ENCODE measurements at places on chromosomes 1 and 21.

- DNase-seq: no peak
These were observed 19.7 kb downstream of the GNAI3 start for GRCh38 chr1:109567877-109568672.

GRCh38 chr21:35401476-35401875 lies 352.4 kb upstream of the RUNX1 start:
- DNase-seq: no peak

- peak; percentile 63 for DNase-seq
These were observed 22.2 kb downstream of the RUNX1 start for GRCh38 chr21:35026617-35027562.

- no peak for DNase-seq
These were observed 80.7 kb downstream of the DHRS3 start for GRCh38 chr1:12537294-12537693.

DNA sequence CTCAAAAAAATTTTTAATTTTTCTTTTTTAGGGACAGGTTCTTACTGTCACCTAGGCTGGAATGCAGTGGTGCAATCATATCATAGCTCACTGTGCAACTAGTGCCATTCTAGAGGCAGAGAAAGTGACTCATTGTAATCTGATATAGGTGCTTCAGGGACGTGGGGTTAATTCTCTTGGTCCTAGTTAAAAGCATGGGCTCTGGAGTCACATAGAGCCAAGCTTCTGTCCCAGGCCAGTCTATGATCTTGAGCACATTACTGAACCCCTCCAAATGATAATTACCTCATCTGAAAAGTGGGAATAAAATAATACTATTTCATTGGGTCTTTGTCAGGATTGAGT lies 1.1 kb upstream of the ADIPOR1 start:
- DNase-seq: no peak

DNA sequence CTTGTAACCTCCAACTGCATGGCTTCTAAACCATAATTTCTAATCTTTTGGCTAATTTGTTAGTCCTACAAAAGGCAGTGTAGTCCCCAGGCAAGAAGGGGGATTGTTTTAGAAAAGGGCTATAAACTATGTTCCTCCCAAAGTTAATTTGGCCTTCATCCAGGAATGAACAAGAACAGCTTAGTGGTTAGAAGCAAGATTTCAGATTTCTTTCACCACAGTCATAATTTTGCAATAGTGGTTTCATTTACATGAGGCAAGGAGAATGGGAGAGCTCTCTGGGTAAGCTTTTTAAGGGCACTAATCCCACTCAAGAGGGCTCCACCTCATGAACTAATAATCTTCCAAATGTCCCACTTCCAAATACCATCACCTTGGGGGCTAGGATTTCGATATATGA lies 1353.9 kb downstream of the NCAM2 start:
- no peak for DNase-seq

GRCh38 chr1:63710761-63711380 lies 62.9 kb upstream of the ROR1 start:
- DNase-seq: no peak

DNA sequence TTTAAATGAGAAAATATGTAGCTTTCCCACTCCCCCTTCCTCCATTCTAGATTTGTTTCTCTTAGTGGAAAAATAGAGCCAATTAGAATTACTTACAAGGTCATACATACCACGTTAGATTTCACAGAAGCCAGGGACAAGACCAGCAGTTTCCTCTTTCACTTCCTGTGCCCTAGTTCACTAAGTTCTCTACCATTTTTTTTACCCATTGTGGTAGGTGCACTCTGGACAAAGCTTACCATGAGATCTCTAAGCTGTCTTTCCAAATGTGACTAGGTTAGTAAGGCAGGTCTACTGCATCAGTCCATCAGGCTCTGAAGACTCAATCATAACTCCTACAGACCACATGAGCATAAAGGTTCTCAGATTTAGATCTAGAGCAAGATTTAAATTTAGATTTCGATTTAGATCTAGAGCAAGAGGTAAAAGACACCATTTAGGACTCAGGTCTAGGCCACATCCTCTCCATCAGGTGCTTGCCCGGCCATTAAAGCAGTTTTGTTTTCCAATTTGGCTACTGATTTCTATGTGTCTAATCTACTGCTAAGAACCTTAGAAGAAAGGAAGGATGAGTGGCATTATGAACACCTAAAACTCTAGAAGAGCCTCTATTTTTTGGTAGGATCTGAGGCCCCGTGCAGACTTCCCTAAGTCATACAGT lies 235.3 kb downstream of the FAF1 start:
- DNase-seq: no peak

GRCh38 chr1:184745110-184745509 lies 9.5 kb downstream of the EDEM3 start:
- no peak for DNase-seq

- no peak for DNase-seq
These were observed 30.1 kb downstream of the RAP1A start for GRCh38 chr1:111649648-111650047.

GRCh38 chr1:205810448-205811157 lies 2.4 kb downstream of the SLC41A1 start:
- no peak for DNase-seq

- no peak for DNase-seq
These were observed 14.4 kb upstream of the PTCH2 start for GRCh38 chr1:44857446-44857845.

DNA sequence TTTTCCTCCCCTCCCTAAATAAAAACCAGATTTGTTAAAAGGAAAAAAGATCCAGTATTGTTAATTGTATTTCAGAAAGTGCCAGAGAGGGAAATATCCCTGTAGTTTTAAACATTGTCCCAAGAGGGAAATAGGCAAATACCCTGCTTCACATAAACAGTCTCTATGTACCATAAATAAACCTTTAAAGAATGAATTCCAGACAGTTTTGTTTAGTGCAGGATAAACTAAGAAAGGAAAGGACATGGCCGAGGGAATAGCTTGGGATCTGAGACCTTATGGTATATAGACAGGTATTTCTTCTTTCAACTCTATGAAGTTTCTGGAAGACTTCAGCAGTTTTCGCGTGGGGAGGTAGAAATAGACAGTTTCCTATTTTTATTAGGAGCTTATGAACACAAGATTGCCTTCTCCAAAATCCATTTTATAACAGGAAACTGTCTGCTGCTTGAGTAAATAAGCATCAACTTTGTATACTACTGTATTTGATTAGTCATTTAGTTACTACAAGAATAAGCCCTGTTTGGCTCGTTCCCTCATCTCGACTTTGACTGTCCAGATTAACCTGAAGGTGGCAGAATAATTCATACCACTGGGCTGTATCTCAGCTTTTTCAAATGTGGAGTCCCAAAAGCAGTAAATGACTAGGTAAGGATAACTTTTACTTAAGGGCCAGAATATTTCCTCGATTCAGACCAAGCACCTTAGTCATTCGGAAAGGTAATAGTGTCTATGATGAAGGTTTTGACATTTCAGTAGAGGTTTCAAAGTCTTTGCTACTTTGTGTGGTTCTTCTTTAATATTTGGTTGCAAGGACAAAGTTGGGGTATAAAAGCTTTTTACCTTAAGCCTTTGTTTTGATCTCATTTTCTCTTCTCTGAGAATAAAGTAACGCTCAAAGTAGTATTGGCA lies 177.5 kb downstream of the VPS13D start:
- DNase-seq: no peak

GRCh38 chr1:95622609-95623008 lies 388.6 kb downstream of the RWDD3 start:
- DNase-seq: no peak

GRCh38 chr1:27588256-27589232 lies 15.4 kb downstream of the AHDC1 start:
- no peak for DNase-seq

DNA sequence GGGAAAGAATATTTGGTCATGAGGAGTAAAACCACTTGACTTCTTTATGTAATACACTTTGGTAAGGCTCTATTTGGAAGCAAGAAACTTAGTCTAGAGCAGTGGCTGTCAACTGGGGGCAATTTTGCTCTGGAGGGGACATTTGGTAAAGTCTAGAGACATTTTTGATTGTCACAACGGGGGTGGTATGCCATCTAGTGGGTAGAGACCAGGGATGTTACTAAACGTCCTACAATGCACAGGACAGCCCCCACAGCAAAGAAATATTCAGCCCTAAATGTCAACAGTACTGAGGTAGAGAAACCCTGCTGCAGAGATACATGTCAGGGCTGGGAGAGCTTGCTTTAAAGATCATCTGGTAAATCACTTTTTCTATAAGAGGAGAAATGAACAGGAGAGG lies 13.5 kb downstream of the FUCA1 start:
- no peak for DNase-seq

- DNase-seq: peak; percentile 72
These were observed 4.9 kb upstream of the SLC44A5 start for GRCh38 chr1:75615613-75616435.

DNA sequence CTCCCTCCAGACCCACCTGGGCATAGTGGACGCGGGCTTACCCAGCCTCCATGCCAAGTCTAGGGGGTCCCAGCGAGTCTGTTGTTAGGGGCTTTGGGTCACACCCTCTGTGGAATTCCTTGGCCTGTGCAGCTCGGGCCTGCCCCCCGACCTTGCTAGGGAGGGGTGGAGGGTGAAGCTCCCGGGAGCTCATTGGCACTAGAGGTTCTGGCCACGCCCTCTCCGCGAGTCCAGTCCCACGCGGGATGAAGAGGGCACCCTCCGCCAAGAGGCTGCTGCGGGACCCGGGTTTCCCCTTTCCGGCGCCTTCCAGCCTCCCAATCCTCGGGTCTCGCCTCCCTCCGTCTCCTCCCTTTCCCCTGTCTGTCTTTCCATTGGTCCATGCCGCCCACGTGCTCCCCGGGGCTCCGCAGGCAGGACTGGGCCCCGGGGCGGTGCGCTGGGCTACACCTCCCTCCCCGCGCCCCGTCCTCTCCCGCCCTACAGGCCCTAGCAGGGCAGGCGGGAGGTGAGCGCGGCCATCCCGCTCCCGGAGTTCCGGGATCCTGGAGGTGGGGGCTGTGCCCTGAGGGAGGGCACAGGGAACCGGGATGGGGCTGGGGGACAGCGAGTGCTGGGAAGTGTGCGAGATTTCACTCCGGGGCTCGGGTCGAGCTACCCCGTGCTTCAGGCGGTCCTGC lies 3.5 kb downstream of the RUSC1 start:
- DNase-seq: peak; percentile 86

GRCh38 chr1:18344755-18345154 lies 136.0 kb upstream of the KLHDC7A start:
- peak; percentile 70 for DNase-seq

DNA sequence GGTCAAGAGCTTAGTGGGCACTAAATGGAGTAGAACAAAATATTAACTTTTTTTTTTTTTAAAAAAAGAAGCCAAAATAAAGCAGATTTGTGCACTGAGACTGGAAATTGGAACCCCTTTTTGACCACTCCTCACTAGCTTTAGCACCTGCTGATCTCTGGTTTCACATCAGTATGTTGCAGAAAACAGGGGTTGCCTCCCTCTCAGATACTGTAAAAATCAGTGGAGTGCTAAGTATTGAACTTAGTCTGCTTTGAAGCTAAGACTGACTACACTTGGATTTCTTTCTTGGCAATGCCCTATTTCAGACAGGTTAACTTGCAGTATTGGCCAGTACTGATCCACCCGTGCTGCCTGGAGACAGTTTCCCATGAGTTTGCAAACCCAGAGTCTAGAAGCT lies 2.7 kb upstream of the KIAA0040 start:
- no peak for DNase-seq

DNA sequence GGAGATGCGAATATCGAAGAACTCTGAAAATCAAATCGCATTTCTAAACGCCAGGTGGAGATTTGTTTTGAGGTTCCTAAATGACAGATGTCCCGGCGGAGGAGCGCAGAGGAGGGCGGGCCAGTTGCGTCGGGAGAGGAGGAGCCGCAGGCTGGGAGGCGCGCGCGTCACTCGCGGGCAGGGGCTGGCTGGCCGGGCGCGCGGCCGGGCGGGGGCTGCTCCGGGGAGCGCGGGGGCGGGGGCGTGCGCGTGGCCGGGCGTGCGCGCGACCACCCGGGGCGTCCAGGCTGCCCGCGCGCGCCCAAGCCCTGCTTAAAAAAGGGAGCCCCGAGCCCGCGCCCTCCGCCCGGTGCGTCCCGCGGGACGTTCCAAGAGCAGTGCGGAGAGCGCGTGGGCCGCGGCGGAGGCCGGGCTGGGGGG lies 47.3 kb downstream of the H3-3A start:
- DNase-seq: peak; percentile 83

DNA sequence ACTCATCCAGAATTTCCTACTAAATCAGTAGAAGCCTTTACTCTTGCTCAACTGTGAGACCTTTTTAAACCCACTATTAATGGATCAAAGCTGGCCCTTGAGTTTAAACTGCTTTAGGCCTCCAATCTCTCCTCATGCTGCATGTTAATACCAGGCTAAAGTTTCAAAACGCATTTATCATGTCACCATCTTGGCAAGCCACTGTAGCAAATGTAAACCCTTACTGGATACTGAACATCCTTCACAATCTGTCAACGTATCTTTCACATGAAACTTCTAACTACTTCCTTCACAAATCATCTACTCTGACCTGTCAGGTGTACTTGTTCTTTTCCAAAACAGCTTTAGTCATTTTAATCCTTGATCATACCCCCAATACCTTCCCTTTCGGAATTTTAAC lies 3.0 kb downstream of the PAXBP1 start:
- DNase-seq: no peak

GRCh38 chr1:56986397-56986796 lies 20.6 kb upstream of the C8B start:
- no peak for DNase-seq

- no peak for DNase-seq
These were observed 134.8 kb downstream of the SETD4 start for GRCh38 chr21:35925497-35925896.

DNA sequence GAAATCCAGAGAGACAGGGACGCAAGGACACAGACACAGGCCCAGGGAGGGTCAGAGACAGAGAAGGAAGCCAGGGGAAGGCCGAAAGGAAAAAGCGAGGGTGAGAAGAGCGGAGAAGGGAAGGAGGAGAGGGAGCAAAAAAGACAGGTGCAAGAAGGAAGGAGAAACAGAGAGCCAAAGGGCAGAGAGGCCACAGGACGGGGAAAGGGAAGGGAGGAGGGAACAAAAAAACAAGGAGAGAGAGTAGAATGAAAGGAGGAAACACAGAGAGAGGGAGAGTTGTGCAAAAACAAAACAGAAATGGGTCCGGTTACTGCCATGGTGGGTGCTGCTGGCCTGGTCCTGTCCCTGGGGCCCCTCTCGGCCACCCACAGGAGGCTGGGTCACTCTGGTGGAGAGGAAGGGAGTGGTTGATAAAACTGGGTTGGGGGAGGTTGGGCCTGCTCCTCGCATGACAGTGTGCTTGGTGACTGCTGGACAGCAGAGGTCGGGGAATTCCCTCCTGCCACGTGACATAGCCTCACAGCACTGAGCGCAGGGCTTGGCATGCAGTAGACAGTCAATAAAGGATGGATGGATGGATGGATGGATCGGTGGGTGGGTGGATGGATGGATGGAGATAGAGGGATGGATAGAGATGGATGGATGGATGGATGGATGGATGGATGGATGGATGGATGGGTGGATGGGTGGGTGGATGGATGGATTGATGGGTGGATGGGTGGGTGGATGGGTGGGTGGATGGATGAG lies 64.8 kb downstream of the RAP1GAP start:
- DNase-seq: no peak

Measured in glutamatergic neuron (in vitro differentiated cells).